Foreskin keratinocyte (primary cell): ENCODE measurements at places on chromosomes 6 and 20. TPM values are rescaled to one million over a fixed set of nuclear protein-coding genes. Genes with fewer than 3 reads are reported as not detected.

HAO1 gene
- not detected in 2 replicates for total RNA-seq

SMLR1 gene
- total RNA-seq = not detected in 2 replicates

RBCK1 gene
- total RNA-seq = 81.2 and 198 TPM in 2 replicates

KCNK5 gene
- total RNA-seq = 0.04 TPM in 1 of 2 replicates, not detected in the other

RSPO3 gene
- not detected in 2 replicates for total RNA-seq

SLC22A16 gene
- not detected in 2 replicates for total RNA-seq

ADGB gene
- not detected in 2 replicates for total RNA-seq

TCF21 gene
- total RNA-seq = not detected in 2 replicates

FABP7 gene
- total RNA-seq = 0.27 and 0.39 TPM in 2 replicates

AVP gene
- not detected in 2 replicates for total RNA-seq
